ENCODE measurements at places on chromosomes 13 and 19. TPM values are rescaled to one million over a fixed set of nuclear protein-coding genes. Genes with fewer than 3 reads are reported as not detected.

Gene KCNJ14
- 1.9 TPM for total RNA-seq

Gene POMP
- 179 TPM for total RNA-seq

Gene SPACA4
- not detected for total RNA-seq

Gene ZNF439
- 0.68 TPM for total RNA-seq

Gene ZNF665
- total RNA-seq = 0.13 TPM

DNA sequence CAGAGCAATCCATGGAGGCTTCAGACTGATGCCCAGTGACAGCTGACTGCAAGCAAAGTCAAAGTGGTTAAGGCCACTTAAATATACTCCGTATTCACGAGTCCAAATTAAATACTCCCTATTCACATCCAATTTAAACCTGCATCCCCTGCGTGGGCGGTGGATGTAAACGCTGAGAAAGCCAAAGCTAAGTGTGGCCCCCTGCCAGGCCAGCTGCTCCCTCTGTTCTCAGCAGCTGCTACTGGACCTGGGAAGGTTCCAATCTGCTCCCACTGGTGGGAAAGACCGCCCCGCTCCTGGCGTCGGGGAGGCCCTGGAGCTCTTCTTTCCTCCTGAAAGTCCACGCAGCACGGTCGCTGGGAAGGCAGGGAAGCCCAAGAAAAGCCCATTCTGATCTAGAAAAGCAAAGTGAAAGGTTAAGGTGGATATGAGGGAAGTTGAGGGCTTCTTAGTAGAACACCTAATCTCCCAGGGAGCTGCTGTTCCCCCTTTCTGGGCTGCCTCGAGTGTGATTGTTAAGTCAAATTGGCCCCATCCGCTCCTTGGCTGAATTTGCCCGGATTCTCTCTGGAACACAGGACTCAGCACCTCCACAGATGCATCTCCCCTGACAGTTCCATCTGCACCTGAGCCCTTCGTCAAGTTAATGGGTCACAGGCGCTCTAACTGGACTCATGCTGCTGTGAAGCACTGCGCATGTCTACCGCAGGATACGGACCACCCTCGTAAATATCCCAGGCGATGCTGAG lies 205.5 kb downstream of the USP12 start:
- DNase-seq = no peak
- H3K27ac ChIP-seq = no peak overlapping the region
- no peaks in the 10 kb centered on the region for H3K4me1 ChIP-seq
- H3K36me3 ChIP-seq = no peaks in the 10 kb centered on the region

DNA sequence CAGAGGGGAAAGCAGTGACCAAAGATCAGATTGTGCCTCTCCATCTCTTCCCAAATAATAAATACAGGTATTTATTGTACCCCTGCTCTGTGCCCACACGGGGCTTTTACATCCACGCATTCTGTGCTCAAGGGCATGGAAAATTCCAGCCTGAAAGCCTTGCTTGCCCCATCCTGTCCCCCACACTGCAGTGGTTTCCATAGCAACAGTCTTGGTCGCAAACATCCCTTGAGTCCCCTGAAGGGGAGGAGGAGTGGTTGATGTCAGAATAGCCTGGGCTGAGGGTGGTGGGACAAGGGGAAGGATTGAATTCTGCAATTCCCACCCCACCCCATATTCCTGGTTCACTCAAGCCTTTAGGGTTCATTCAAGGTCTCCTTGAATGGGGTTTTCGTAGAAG lies 41.0 kb upstream of the USP29 start:
- no peak overlapping the region for H3K27ac ChIP-seq
- no peaks in the 10 kb centered on the region for H3K36me3 ChIP-seq
- no peaks in the 10 kb centered on the region for H3K27me3 ChIP-seq
- no peaks in the 10 kb centered on the region for H3K4me1 ChIP-seq
- no peak for DNase-seq

DNA sequence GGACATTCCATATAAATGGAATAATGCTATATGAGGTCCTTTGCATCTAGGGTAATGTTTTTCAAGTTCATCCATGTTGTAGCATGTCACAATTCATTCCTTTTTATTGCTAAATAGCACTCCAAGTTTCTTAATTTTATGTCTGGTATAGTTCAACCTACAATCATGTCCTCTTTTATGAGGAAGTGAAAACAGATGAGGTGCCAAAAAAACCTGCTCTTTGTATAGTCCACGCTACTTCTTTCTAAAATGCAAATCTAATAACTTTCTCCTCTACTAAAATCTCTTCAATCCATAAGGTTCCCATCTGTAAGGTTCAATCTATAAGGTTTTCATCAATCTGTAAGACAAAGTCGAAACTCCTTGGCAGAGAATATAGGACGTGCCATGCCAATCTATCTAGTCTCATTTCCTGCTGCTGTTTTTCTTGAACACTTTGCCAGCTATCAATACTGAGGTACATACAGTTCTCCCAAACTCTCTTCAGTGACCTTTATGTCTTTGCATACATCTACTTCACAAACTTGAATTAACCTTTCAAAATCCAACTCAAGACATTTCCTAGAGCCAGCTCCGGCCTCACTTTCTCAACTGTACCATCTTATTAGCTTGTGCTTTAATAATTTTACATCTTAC lies 33.7 kb downstream of the INTS6 start:
- H3K27me3 ChIP-seq = no peaks in the 10 kb centered on the region
- H3K4me1 ChIP-seq = peaks cover 1% of the 10 kb centered on the region
- H3K27ac ChIP-seq = no peak overlapping the region
- DNase-seq = no peak

- H3K36me3 ChIP-seq = no peaks in the 10 kb centered on the region
- H3K4me3 ChIP-seq = no peak overlapping the region
- H3K27me3 ChIP-seq = no peaks in the 10 kb centered on the region
- peaks cover 11% of the 10 kb centered on the region for H3K4me1 ChIP-seq
These were observed 82.4 kb downstream of the COL4A1 start for GRCh38 chr13:110224519-110224918.

GRCh38 chr13:77040835-77041234 lies 13.9 kb upstream of the FBXL3 start:
- no peak overlapping the region for H3K27ac ChIP-seq
- H3K4me3 ChIP-seq = no peak overlapping the region
- H3K36me3 ChIP-seq = peaks cover 8% of the 10 kb centered on the region
- no peaks in the 10 kb centered on the region for H3K27me3 ChIP-seq
- no peak for DNase-seq

GRCh38 chr13:76440568-76440967 lies 445.6 kb downstream of the KCTD12 start:
- H3K36me3 ChIP-seq = no peaks in the 10 kb centered on the region
- no peak overlapping the region for H3K4me3 ChIP-seq
- no peaks in the 10 kb centered on the region for H3K4me1 ChIP-seq
- no peak for DNase-seq

DNA sequence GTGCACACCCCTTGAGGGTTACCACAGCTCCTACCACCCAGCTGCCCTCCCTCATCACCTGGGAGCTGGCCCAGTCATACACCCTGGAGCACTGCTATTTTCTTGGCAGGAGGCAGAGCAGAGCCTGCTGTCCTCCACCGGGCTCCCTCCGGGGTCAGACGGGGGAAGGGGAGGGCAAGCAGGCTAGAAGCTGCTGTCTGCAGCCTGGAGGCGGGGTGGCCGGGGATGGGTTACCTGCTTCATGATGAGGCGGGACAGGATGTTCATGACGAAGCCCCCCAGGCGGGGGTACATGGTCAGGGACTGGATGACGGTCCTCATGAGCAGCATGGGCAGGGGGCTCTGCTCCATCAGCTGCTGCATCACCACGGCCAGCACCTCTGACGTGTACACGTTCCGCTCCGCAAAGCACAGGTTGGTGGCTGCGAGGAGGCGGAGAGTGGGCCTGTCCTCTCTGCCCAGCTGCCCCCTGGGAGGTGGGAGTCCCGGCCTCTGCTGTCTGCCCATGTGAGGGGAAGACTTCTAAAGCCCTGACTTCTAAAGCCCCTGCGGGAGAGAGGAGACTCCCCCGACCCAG lies 2.7 kb upstream of the RSPH6A start:
- H3K27me3 ChIP-seq = peaks cover 11% of the 10 kb centered on the region
- peaks cover 20% of the 10 kb centered on the region for H3K36me3 ChIP-seq
- no peak for DNase-seq
- peaks cover 3% of the 10 kb centered on the region for H3K4me1 ChIP-seq

DNA sequence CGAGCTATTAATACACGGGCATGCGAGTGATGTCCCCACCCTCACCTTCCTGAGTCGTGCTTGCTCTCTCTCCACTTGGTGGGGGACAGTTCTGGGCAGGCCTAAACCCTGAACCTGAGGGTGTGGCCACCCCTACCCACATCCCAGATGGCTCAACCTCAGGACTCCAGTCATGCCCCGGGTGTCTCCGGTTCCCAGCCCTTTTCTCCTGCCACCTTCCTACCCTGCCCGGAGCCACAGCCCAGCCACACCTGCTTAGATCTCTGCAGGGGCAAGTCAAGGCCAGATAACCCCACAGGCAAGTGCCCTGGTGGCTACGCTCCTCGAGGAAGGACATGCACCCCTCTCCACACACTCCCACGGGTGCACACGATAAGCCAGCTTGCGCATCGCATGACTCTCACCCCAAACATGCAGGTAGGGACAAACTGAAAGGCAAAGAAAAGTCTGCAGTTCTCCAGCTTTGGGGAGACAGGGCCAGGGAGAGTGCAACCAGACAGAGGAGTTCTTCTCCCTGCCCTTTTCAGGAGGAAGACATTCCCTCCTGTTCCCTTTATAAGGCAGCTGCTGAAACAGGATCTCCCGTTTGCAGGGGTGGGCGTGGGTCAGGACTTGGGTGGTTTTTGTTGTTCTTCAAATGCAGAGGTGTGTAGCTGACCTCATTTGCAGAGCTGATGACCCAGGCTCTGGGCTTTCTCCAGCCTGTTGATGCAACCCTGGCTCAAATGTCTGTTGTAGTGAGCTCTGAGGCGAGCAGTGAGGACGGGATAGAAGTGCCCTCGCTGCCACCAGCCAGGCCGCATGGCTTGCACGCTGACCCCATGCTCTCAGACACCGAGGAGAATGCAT lies 88.6 kb downstream of the DPF1 start:
- no peaks in the 10 kb centered on the region for H3K36me3 ChIP-seq
- DNase-seq = peak; percentile 71
- H3K27me3 ChIP-seq = no peaks in the 10 kb centered on the region
- peaks cover 10% of the 10 kb centered on the region for H3K4me1 ChIP-seq
- no peak overlapping the region for H3K4me3 ChIP-seq

GRCh38 chr19:4524808-4525562 lies 6.7 kb upstream of the PLIN4 start:
- H3K27ac ChIP-seq = no peak overlapping the region
- no peaks in the 10 kb centered on the region for H3K27me3 ChIP-seq
- H3K4me1 ChIP-seq = no peaks in the 10 kb centered on the region
- H3K36me3 ChIP-seq = no peaks in the 10 kb centered on the region
- H3K4me3 ChIP-seq = no peak overlapping the region

DNA sequence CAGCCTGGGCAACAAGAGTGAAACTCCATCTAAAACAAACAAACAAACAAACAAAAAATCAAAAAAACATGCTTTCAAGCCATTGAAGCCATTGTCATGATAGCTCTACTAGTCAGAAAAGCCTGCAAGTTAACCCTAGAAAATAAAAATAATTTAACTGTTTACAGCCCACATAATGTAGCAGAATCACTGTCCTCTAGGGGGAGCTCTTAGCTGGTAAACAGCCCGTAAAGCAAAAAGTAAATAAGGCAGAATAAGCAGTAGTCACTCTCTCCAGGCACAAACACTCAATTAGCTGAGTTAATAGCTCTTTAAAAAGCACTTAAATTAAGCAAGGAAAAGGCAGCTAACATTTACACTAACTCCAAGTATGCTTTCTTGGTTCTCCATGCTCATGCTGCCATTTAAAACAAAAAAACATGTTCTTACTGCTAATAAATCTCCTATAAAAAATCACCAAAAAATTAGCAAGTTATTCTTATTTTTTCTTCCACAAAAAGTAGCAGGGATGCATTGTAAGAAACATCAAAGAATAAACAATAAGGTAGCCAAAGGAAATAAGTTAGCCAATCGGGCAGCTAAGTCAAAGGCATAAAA lies 11.3 kb downstream of the LILRB4 start:
- H3K4me3 ChIP-seq = no peak overlapping the region
- H3K27ac ChIP-seq = no peak overlapping the region
- DNase-seq = no peak

GRCh38 chr19:41194157-41194552 lies 1.1 kb downstream of the CYP2S1 start:
- H3K4me3 ChIP-seq = no peak overlapping the region
- no peak overlapping the region for H3K27ac ChIP-seq
- no peaks in the 10 kb centered on the region for H3K4me1 ChIP-seq
- H3K36me3 ChIP-seq = no peaks in the 10 kb centered on the region
- H3K27me3 ChIP-seq = peaks cover 32% of the 10 kb centered on the region
- no peak for DNase-seq

- H3K36me3 ChIP-seq = peaks cover 63% of the 10 kb centered on the region
- H3K4me1 ChIP-seq = no peaks in the 10 kb centered on the region
- DNase-seq = no peak
- H3K4me3 ChIP-seq = no peak overlapping the region
These were observed 43.5 kb downstream of the METTL21C start for GRCh38 chr13:102651392-102651791.

- DNase-seq = no peak
- H3K36me3 ChIP-seq = no peaks in the 10 kb centered on the region
- peaks cover 40% of the 10 kb centered on the region for H3K27me3 ChIP-seq
- H3K4me1 ChIP-seq = no peaks in the 10 kb centered on the region
- no peak overlapping the region for H3K4me3 ChIP-seq
These were observed 3.0 kb upstream of the NCCRP1 start for GRCh38 chr19:39193803-39194202.

GRCh38 chr19:38836983-38837626 lies 5.5 kb upstream of the ECH1 start:
- peaks cover 77% of the 10 kb centered on the region for H3K4me1 ChIP-seq
- H3K27me3 ChIP-seq = no peaks in the 10 kb centered on the region
- H3K36me3 ChIP-seq = peaks cover 64% of the 10 kb centered on the region
- no peak overlapping the region for H3K4me3 ChIP-seq
- DNase-seq = peak; percentile 45

- no peaks in the 10 kb centered on the region for H3K4me1 ChIP-seq
- H3K27ac ChIP-seq = no peak overlapping the region
- H3K36me3 ChIP-seq = peaks cover 2% of the 10 kb centered on the region
- no peaks in the 10 kb centered on the region for H3K27me3 ChIP-seq
- DNase-seq = no peak
These were observed 29.3 kb downstream of the ZNF566 start for GRCh38 chr19:36460046-36460445.

DNA sequence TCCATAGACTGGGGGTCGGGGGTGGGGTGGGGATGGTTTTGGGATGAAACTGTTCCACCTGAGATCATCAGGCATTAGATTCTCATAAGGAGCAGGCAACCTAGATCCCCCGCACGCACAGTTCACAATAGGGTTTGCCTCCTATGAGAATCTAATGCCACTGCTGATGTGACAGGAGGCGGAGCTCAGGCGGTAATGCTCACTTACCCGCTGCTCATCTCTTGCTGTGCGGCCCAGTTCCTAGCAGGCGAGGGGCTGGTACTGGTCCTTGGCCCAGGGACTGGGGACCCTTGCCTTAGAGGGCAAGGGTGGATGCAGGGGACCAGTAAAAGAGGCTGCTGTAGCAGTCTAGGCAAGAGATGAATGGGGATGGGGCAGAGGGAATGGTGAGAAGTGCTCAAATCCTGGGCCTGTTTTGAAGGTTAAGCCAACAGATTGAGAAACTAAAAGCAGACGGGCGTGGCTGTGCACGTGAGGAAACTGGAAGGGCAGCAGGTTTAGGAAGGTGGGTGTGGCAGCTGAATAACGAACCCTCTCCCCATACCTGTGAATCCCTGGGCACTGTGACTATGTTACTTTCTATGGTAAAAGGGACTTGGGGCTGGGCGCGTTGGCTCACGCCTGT lies 1.5 kb upstream of the ERICH4 start:
- no peaks in the 10 kb centered on the region for H3K27me3 ChIP-seq
- no peak overlapping the region for H3K4me3 ChIP-seq
- DNase-seq = no peak
- no peaks in the 10 kb centered on the region for H3K36me3 ChIP-seq
- H3K4me1 ChIP-seq = peaks cover 9% of the 10 kb centered on the region
- H3K27ac ChIP-seq = no peak overlapping the region

- no peak for DNase-seq
- H3K27ac ChIP-seq = no peak overlapping the region
- peaks cover 10% of the 10 kb centered on the region for H3K4me1 ChIP-seq
- H3K27me3 ChIP-seq = peaks cover 52% of the 10 kb centered on the region
- H3K4me3 ChIP-seq = no peak overlapping the region
These were observed 1.6 kb downstream of the GPC5 start for GRCh38 chr13:91400063-91400399.

All from gastrocnemius medialis (tissue), 4 donors.